ENCODE measurements at places on chromosomes 3 and 15.

DNA sequence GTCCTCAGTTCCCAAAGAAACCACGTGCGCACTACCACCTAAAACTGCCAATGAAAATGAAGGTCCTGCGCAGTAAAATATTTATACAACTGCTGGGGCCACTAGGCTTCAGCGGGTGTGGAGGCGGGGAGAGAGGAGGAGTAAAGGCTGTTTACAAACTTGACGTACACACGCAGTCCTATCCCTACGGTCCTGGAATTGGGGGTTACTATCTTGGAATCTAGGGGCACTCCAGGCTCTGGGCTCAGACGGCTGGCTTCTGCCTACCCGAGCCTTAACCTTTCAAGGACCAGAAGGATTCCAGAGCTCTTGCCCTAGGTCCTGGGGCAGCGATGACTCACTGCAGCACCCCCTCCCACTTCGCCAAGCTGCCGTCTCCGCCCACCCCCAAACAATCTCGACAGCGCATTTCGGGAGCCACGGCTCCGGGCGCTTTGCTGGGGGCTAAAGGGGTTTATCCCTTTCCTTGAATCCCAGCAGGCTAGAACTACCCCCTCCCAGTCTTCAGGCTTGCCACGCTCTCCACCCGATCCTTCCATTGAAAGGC lies 3.0 kb downstream of the ADAMTS9 start:
- no peak for DNase-seq

GRCh38 chr15:100941536-100941935 lies 22.4 kb downstream of the LRRK1 start:
- no peak for DNase-seq

DNA sequence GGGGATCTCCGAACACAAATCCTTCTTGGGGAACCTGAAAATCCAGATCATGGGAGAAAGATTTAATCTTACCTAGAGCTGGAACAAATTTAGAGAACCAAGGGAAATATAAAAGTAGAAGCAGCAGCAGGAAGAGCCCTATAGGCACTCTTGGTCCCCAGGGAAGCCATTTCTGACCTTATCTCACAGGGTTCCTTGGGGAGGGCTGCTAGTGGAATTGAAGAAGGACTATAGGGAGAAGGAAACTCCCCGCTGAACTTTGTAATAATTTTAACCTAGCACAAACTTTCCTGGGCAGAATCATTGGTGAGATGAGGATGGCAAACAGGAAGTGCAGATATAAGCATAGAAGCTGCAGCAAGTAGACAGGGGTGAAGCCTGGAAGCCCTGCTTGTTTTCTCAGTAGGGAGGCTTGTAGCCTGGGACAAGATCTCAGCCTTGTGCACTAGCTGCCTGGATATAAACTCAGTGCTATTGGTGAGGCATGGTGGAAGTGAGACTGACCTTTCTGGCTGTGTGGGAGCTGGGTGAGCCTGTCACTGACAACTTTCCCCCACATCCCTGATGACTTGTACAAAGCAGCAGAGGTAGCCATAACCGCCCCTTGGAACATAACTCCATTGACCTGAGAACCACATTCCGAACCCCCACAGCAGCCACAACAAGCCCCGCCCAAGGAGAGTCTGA lies 343.0 kb upstream of the TGFBR2 start:
- no peak for DNase-seq

DNA sequence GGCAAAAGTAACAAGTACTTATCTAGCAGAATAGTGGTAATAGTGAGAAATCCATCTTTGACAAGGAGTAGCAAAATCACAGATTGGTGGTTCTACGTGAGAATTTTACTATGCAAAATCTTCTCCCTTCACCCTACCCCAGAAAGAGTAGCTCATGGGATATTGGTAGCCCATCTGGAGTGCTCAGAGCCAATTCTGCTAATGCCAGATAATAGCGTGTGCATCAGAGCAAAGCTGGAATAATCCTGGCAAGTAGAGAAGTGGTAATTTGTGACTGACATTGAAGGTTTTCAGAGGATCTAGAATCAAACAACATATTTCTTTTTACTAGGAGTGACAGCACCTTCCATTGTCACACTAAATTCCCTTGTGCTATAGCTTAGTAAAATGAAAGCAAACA lies 192.9 kb downstream of the ZBBX start:
- DNase-seq, result no peak

- DNase-seq, result no peak
Observed at GRCh38 chr3:160981217-160981938, 123.8 kb downstream of the B3GALNT1 start.

DNA sequence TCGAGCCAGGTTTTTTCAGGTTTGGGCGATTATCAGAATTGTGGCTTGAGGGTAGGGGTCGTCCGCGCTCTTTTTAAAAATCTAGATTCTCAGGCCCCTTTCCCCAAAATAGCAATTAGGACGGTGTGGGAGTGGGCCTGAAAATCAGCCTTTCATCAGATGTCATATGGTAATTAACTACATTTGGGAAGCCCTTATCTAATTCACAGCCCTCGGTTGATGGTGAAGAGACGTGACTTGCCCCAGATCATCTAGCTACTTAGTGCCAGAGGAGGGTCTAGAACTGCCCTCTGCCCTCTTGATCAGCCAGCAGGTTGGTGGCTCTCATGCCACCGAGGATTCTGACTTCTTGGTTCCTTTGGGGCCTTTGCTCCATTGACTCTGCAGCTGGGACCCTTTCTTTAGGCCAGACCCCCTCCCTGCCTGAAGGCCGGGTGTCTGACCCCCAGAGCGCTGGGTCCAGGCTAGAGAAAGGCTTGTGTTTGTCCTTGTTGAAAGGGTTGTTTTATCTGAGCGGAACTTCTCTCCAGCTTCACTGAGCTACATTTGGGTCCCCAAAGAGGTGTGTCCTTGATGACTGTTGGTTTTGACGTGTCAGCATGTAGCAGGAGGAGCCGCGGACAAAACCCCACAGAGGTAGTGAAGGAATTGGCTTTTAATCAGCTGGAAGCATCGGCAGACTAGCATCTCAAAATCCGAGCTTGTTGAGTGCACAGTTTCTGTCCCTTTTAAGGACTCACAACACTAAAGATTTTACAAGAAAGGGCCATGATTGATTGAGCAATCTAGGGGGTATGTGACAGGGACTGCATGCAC lies 857 bp downstream of the AEN start:
- DNase-seq, result no peak
